Kasumi-1 (cell line): ENCODE measurements at places on chromosomes 2 and 18.

- DNase-seq: no peak
Measured at GRCh38 chr2:70978341-70979179, at the start of gene ANKRD53. Gene ANKRD53 (plus strand): TSS chr2:70978630. CDS start chr2:70978646, 16 bp downstream.

DNA sequence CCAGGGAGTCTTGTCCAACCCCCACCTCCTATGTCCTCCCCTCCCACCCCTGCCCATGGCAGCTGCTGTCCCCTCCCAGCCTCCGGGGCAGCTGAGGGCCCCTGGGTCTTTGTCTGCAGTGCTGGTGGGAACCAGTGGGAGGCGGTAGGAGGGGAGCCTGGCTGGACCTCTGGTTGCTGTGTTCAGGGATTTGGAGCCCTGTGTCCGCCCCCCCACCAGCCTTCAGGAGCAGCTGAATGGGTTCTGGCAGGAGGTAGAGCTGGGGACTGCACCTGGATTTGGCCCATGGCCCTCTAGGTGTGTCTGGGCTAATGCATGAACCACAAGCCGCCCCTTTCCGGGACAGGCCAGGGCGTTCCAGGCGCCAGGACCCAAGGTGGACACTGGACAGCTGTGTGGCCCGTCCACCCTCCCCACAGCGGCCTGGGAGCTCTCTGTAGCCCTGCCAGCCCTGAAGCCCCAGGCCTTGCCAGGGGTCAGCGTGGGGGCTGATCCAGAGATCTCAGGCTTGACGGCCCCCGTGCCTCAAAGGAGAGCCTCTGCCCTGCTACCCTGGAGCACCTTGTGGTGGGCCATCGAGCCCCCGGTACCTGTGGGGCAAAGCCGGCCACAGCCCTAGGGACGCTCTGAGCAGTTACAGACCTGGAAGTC, 25.4 kb downstream of the GPC1 start:
- DNase-seq: no peak

- no peak for DNase-seq
Measured at GRCh38 chr18:23073996-23074606, 61.2 kb upstream of the CABLES1 start.

GRCh38 chr18:79071503-79072210, 2.5 kb downstream of the ATP9B start:
- DNase-seq: no peak
